GM06990 (cell line): ENCODE measurements at places on chromosomes 5 and 9.

- no peak for DNase-seq
Measured at GRCh38 chr5:139100825-139101224, 97.3 kb downstream of the SIL1 start.

GRCh38 chr5:111229871-111230810, 6.0 kb downstream of the CAMK4 start:
- DNase-seq: no peak

DNA sequence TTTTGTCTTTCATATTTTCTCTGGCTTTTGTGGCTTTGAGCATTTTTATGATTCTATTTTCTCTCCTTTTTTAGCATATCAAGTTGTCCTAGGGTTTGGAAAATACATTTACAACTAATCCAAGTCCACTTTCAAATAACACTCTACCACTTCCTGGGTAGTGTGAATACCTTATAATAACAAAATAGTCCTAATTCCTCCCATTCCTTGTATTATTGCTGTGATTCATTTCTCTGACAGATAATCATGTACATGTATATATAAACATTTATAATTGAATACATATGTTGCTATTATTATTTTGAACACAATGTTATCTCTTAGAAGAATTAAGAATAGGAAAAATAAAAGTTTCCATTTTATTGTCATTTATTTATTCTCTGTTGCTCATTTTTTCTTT, 14.9 kb upstream of the ADAM19 start:
- no peak for DNase-seq

GRCh38 chr5:114544561-114544960, 182.7 kb downstream of the KCNN2 start:
- DNase-seq: no peak

GRCh38 chr5:140883927-140884697, 2.2 kb downstream of the PCDHA13 start:
- DNase-seq: no peak

DNA sequence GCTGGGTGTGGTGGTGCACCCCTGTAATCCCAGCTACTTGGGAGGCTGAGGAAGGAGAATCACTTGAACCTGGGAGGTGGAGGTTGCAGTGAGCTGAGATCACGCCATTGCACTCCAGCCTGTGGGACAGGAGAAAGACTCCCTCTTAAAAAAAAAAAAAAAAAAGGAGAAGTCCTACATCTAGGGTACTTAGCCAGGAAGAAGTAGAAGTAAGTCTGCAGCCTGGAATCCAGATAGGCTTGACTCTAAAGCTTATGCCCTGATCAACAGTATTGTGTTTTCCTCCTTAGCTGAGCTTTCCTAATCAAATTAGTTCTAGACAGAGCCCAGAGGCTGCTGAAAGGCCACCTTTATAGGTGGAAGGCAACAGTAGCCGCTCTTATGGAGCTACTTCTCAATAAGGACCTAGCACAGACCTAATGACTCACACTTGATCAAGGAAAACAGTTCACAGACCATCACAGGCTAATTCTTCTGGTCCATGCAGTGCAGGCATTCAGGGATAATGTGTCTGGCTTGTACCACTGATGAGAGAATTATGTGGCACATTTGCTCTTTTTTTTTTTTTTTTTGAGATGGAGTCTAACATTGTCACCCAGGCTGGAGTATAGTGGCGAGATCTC, 105.5 kb upstream of the KLF4 start:
- DNase-seq: no peak

DNA sequence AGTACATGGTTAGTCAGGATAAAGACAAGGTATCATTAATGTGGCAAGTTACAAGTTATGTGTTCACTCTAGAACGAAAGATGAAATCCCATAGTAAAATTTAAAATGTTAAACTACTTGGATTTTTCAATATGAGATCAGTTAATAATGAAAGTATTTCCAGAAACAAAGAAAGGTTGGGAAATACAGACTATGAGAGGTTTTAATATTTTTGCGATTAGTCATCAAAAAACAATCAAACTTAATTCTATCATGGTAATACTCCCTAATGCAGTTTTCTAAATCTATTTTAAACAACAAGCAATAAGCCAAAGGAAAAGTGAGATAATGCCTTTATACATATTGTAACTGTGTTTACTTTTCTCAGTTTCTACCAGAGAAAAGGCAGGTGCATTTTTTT, 10.6 kb downstream of the CDH12 start:
- no peak for DNase-seq

DNA sequence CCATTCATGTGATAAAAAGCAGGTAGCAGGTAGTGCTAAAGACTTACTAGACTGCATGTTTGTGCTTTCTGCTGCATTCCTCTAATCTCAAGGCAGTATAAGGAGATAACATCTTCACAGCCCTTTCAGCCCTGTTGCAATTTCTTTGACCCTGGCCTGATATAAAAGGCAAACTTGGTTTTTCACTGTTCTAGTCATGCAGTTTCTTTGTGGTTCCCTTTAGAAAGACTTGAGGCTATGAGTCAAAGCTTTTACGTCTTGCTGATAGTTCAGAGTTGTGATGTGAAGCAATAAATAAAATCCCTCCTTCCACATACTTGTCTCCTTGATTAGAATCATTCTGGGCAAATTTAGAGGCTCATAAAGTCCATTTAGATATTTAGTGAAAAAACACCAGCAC, 88.6 kb upstream of the CDKN2B start:
- DNase-seq: no peak

GRCh38 chr5:143850050-143850683, 38.2 kb downstream of the HMHB1 start:
- no peak for DNase-seq

GRCh38 chr9:94811074-94811473, 84.6 kb downstream of the AOPEP start:
- DNase-seq: no peak

- no peak for DNase-seq
Measured at GRCh38 chr9:81526587-81526986, 162.8 kb downstream of the TLE1 start.

DNA sequence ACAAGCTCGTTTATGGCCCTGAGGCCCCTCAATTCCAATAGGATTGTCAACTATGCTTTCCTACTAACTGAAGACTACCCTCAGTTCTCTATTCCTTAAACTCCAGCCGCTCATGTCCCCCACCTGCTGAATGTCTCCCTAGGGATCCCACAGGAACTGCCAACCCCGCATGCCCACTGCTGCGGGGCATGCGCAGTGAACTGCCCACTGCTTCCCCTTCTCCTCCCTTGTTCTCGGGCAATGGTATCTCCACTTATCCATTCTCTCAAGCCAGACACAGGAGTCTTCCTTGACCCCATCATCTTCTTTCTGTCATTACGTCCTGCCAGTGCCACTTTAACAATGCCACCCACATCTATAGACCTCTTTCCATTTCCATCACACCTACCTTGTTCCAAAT, 90.0 kb downstream of the FGF18 start:
- DNase-seq: no peak

DNA sequence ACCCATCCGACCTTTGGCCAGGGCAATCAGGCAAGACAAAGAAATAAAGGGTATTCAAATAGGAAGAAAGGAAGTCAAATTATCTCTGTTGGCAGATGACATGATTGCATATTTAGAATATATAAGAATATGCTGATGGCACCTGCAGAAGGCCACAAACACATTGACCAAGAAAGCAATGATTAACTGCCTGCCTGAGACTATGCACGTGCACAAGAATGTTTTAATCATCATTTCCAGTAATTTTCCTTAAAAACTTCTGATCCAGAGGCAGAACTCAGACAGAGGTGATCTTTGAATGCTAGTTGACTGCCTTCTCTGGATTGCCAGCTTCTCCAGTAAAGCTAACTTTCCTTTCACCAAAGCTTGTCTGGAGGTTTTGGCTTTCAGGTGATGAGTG, 260.2 kb downstream of the DTWD2 start:
- DNase-seq: no peak

- no peak for DNase-seq
Measured at GRCh38 chr5:156799171-156799570, 50.9 kb upstream of the PPP1R2B start.

GRCh38 chr5:40683305-40683704, 3.6 kb downstream of the PTGER4 start:
- DNase-seq: no peak

DNA sequence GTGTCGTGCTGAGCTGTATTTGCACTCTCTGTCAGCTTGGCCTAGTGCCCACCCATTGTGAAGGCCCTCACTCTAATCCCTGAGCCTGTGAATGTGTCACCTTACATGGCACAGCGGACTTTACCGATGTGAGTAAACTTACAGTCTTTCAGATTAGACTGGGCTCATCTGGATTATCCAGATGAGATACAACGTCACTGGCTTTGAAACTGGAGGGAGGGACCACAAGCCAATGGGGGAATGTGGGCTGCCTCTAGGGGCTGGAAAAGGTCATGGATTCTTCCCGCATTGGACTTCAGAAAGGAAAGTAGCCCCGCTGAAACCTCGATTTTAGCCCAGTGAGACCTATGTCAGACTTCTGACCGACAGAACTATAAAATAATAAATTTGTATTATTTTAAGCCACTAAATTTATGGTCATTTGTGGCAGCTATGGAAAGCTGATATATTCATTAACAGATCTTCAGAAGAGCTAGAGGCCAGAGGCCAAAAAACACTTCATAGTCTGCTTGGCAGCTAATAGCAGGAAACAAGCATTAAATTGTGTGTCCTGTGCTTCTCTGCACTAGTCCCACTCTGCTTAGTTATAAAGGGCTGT, 139.0 kb upstream of the GAS1 start:
- DNase-seq: no peak

- DNase-seq: no peak
Measured at GRCh38 chr9:14186096-14186495, 127.8 kb downstream of the NFIB start.

DNA sequence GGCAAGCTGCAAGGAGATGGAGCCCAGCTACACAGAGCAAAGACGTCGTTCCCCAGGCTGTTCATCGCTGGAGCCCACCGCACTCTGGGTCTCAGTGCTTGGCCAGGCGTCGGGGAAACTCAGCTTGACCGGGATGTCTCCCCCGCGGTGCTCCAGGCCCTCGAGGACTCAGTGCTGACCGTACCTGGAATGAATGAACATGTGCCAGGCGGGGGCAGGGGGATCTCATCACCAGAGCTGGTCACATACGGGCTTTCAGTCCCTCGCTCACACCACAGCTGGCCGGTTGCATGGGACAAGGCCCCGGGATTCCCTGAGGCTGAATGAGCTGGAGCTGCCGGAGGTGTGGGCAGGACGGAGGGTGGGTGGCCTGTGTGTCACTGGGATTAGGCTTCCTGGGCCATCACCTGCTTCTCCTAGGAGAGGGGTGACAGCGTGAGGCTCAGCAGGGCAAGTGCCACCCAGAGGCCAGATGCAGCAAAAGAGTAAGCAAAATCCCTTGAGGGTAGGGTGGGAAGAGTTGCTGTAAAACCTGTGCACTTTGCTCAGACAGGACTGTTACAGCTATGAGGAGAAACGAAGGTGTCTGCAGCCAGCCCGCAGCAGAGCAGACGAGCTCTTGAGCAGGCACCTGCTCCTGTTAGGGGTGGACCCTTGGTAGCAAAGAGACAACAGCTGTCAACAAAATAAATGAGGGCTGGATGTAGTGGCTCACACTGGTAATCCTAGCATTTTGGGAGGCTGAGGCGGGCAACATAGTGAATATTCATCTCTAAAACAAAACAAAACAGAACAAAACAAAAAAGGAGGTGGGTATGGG, 70.7 kb upstream of the RAPGEF1 start:
- DNase-seq: no peak

- DNase-seq: no peak
Measured at GRCh38 chr5:110536120-110537115, 190.1 kb downstream of the TMEM232 start.

DNA sequence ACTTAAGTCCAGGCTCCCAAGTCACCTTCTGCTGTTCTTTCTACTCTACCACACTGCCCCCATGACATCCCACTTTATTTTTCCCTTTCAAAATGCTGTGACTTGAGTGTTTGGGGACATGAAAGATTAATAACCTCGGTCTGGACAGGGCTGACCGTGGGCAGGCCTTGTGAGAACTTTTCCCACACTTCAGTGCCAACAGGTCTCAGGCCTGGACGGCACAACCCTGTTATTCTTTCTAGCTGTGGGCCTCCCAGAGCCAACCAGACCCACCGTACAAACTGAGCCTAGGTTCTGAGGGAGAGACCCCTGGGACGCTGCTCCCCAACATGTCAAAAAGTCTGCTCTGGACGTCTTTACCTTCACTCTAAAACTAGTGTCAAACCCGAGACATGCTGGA, 153.4 kb downstream of the CEP120 start:
- no peak for DNase-seq

DNA sequence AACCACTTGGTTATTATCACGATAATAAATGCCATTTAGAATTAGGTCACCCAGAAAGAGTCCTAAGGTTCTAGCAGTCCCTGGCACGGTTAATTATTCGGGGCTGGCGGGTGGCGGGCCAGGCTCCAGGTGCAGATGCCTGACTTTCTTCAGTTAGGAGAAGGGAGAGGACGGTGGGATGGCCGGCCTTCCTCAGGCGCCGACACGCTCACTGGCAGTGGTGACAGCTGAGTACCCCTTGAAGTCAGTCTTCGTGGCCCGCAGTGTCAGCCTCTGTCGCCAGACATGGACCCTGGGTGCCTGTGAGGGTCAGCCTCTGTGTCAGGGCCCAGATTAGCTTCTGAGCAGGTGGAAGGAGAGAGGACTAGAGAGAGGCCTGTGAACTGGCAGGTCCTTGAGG, 21.1 kb upstream of the EXOC3 start:
- no peak for DNase-seq
